ENCODE measurements at places on chromosomes 16 and 17.

- DNase-seq = no peak
These were observed 27.6 kb upstream of the ETV4 start for GRCh38 chr17:43573579-43574321.

- no peak for DNase-seq
These were observed 20.8 kb downstream of the GNA13 start for GRCh38 chr17:65035704-65036103.

DNA sequence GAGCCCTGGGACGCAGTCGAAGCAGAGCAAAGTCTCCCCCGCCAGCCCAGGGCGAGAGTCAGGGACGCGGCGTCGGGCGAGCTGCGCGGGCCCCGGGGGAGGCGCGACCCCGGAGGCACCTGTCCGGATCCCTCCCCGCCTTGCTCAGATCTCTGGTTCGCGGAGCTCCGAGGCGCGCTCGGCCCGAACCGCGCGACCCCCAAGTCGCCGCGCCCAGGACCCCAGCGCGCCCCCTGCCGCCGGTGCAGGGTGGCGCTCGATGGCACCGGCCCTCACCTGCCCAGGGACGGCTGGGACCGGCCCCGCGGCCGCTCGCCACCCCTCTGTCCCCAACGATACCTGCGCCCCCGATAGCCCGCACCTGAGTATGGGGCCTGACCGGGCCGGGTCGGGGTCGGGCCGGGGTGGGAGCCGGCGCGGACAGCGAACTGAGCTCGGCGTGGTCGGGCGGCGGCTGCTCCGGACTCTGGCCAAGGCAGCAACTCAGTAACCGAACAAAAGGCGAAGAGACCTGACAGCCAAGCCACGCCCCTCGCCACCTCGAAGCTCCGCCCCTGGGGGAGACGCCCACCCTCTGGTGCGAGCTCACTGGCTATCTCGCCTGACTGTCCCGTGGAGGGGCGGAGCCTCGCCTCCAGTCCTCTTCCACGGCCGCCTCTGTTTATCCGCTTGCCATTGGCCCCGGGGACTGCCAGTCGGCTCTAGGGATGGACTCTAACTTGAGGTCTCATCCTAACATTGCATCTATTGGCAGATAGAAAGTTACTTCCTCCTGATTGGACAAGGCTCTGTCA, at the start of gene JUP:
JUP (minus strand) TSS at position 485 of the 794 bp plus-strand sequence. CDS start 14,857 bp downstream, outside the sequence.
- peak; percentile 98 for DNase-seq

DNA sequence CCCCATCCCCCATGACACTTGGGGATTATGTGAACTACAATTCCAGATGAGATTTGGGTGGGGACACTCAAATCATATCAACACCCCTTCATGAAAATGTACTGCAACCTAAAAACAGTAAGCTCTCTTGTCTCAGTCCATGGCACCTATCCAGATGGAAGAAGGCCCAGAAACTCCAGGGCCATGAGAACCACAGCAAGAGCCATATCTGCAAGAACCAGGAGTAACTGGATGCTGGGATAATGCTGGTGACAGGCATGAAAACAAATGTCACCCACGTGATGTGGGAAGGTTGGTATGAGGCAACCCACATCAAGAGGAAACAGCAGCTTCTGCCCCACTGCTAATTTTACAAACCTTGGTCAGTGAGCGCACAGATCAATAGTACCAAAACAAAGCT, 400.1 kb upstream of the ERCC4 start:
- peak; percentile 52 for DNase-seq

GRCh38 chr17:6279659-6280058, 155.3 kb downstream of the AIPL1 start:
- no peak for DNase-seq

Measured in NCI-H2029 treated with DMSO at 0.1 percent for 48 hours (cell line).